ENCODE measurements at places on chromosomes 4 and X.

GRCh38 chrX:106404512-106404911 is 207.3 kb upstream of the RADX start:
- no peak for DNase-seq

- DNase-seq = no peak
Measured at GRCh38 chr4:15510961-15511360, 41.3 kb downstream of the CC2D2A start.

DNA sequence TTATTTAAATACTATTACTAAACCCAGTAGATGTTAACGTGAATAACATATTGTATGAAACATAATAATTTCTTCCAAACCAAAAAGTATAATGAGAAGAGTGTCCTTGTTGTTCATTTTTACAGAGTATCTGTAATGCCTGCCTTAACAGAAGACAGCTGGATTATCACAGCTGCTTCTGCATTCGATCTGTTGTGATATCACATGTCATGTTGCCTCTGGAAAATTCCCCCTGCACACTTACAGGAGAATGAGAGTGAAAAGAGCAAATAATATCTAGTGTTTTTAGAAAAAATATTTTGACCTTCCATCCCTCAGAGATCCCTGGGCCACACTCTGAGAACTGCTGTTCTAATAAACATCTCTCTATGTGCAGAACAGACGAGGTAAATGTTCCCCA is 240.1 kb upstream of the NOCT start:
- DNase-seq = no peak

DNA sequence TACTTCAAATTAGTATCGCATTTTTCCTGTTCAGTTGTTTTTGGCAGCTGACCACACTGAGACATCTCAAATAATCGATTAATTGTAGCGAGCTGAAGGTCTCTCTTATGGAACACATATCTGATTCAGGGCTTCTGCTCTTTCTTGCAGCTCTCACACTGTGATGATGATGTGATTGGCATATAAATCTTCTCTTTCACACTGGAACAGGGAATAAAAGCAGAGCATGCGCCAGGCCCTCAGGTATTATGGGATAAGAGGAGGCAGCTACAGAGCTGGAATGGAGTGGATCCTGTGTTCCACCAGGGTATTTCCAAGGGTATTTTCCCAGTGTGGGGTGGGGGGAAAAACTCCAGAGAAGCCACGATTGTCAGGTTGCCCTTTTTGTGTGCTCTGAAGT is 265.4 kb upstream of the CASK start:
- no peak for DNase-seq

- DNase-seq = no peak
Measured at GRCh38 chr4:81639248-81639647, 167.5 kb upstream of the RASGEF1B start.

- no peak for DNase-seq
Measured at GRCh38 chr4:98599617-98600205, 58.7 kb downstream of the TSPAN5 start.

DNA sequence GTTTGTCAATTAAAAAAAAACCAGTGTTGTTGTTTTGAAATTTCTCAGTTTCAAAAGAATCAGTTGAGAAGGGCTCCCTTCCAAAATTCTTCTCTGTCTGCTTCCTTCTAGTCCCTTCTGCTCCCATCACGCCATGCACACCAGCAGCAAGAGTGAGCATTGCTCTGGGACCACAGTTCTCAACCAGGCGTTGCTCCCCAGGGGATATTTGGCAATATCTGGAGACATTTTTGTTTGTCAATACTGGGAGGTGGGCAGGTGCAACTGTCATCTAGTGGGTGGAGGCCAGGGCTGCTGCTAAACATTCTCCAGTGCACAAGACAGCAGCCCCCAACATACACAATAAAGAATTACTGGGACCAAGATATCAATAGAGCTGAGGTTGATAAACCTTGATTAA is 74.8 kb upstream of the EGFL6 start:
- no peak for DNase-seq

All from fibroblast of gingiva (primary cell).